Fibroblast of lung (primary cell): ENCODE measurements at places on chromosomes 5 and 9. TPM values are rescaled to one million over a fixed set of nuclear protein-coding genes. Genes with fewer than 3 reads are reported as not detected.

The FBXO4 gene
- 13.4 and 14.1 TPM in 2 replicates for total RNA-seq

The CER1 gene
- total RNA-seq: not detected in 2 replicates

The NUTM2G gene
- not detected in 2 replicates for total RNA-seq

The PCDHAC2 gene
- total RNA-seq: 1.7 and 2.6 TPM in 2 replicates

The NDUFA8 gene
- total RNA-seq: 26.6 and 29.0 TPM in 2 replicates

The NSUN2 gene
- 36.5 and 43.6 TPM in 2 replicates for total RNA-seq

The FLT4 gene
- total RNA-seq: 0.17 and 0.26 TPM in 2 replicates

The ZFP2 gene
- 1.5 and 2.8 TPM in 2 replicates for total RNA-seq

The IL4 gene
- not detected in 2 replicates for total RNA-seq

The INPP5E gene
- 5.6 and 7.8 TPM in 2 replicates for total RNA-seq

The LECT2 gene
- total RNA-seq: not detected in 2 replicates

The ADRA1B gene
- 0.26 and 0.99 TPM in 2 replicates for total RNA-seq

The UQCRQ gene
- 112 and 113 TPM in 2 replicates for total RNA-seq

The SLC46A2 gene
- not detected in 2 replicates for total RNA-seq

The DND1 gene
- total RNA-seq: under 0.01 and 0.33 TPM in 2 replicates

The RASEF gene
- total RNA-seq: 0.51 and 1.2 TPM in 2 replicates

The CATSPER3 gene
- under 0.01 and 0.17 TPM in 2 replicates for total RNA-seq
